ENCODE measurements at places on chromosomes 7 and 10. TPM values are rescaled to one million over a fixed set of nuclear protein-coding genes. Genes with fewer than 3 reads are reported as not detected.

BTAF1 gene
- total RNA-seq: 45.7 TPM

GSTO1 gene
- 46.7 TPM for total RNA-seq

PRSS37 gene
- total RNA-seq: not detected

FXYD4 gene
- not detected for total RNA-seq

PKD2L1 gene
- not detected for total RNA-seq

SORCS1 gene
- total RNA-seq: under 0.01 TPM

ENKUR gene
- 1.4 TPM for total RNA-seq

MPP7 gene
- total RNA-seq: 2.1 TPM

RHOBTB1 gene
- total RNA-seq: 32.3 TPM

LLCFC1 gene
- total RNA-seq: not detected

BTBD16 gene
- total RNA-seq: not detected

HMX2 gene
- not detected for total RNA-seq

CWF19L1 gene
- total RNA-seq: 21.9 TPM

BAZ1B gene
- total RNA-seq: 66.4 TPM

SPACDR gene
- not detected for total RNA-seq

AGMO gene
- 0.35 TPM for total RNA-seq

TRIM74 gene
- not detected for total RNA-seq

ADRA2A gene
- not detected for total RNA-seq

ACTL6B gene
- not detected for total RNA-seq

ATP5MK gene
- 165 TPM for total RNA-seq

TMEM178B gene
- 87.0 TPM for total RNA-seq

CFAP46 gene
- total RNA-seq: 6.1 TPM

ASB10 gene
- total RNA-seq: not detected

TUBB8 gene
- total RNA-seq: not detected

CRPPA gene
- 4.5 TPM for total RNA-seq

TET1 gene
- total RNA-seq: 3.1 TPM

PTPN20 gene
- 9.5 TPM for total RNA-seq

SHH gene
- 10.4 TPM for total RNA-seq

RPEL1 gene
- total RNA-seq: 0.25 TPM

C10orf95 gene
- 0.25 TPM for total RNA-seq

LOXL4 gene
- 20.1 TPM for total RNA-seq

CPA4 gene
- total RNA-seq: 4.7 TPM

NAPEPLD gene
- total RNA-seq: 37.2 TPM

SSC4D gene
- total RNA-seq: 7.1 TPM

OPN4 gene
- total RNA-seq: not detected

MRPS17 gene
- total RNA-seq: 15.6 TPM

RBP3 gene
- total RNA-seq: not detected

CYP3A7 gene
- total RNA-seq: not detected

OR2A42 gene
- total RNA-seq: 0.15 TPM

ANKRD7 gene
- total RNA-seq: 3.6 TPM

DLX5 gene
- not detected for total RNA-seq

MEOX2 gene
- 0.05 TPM for total RNA-seq

BRAF gene
- total RNA-seq: 35.9 TPM

GJC3 gene
- not detected for total RNA-seq
